ENCODE measurements at places on chromosomes 13 and 19. TPM values are rescaled to one million over a fixed set of nuclear protein-coding genes. Genes with fewer than 3 reads are reported as not detected.
A peak's percentile ranks its signal among the peaks of the same experiment; 100 is the strongest.

DNA sequence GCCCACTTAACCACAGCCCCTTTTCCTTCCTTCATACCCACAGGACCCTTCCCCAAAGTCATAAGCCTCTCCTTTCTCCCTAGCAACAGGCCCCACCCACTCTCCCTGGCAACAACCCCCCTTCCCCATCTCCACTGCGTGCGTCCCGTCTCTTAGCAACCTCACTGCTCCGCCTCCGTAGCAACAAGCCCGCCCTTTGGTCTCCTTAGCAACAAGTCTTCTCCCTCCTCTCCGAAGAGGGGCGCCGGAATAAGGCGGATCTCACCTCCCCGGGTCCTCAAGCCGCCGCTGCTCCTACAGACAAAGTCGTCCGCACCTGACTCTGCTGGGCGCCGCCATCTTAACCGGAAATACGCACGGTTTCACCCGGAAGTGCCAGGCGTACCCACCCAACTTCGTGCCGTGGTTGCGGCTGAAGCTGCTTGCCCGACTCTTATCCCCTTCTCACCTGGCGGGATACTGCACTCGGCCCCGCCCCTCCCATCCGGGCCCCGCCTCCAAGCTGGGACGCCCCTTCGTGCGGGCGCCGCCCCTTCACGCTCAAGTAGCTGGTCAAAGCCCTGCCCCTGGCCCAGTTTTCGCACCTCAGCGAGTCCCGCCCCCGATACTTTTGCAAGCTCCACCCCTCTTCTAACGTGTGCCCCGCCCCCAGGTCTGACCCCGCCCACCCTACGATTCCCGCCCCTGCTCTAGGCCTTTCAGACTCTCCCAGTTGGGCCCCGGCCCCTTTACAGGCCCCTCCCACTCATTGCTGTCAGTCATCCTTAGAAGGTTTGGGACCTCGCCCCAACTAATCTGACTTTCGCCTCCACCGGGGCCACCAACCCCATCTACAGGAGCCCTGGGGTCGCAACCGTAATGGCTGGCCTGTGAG is at the start of gene HSPBP1:
Gene HSPBP1 (minus strand): TSS at position 341 of the 874 bp plus-strand sequence. CDS start 502 bp downstream, outside the sequence.
- DNase-seq: peak; percentile 99

DNA sequence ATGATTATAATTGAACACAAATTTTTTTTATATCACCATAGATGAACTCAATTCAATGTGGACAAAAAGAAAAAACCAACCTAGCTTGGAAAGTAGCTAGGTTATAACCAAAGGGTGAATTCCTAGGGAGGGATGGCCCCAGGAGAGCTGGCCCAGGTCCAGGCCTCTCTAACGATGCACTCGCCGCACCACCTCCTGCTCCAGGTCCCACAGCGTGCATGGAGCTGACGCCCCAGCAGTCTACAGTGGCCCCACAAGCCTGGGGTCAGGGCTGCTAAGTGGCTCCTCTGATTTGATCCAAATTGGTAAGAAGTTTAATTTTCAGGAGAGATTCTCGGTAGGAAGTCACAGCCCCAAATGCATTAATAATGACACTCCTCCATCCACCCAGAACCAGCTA is 48.8 kb downstream of the TSHZ3 start:
- DNase-seq: no peak

ZNF878 gene
- total RNA-seq: 0.91 TPM

PNMA8B gene
- 0.22 TPM for total RNA-seq

DNA sequence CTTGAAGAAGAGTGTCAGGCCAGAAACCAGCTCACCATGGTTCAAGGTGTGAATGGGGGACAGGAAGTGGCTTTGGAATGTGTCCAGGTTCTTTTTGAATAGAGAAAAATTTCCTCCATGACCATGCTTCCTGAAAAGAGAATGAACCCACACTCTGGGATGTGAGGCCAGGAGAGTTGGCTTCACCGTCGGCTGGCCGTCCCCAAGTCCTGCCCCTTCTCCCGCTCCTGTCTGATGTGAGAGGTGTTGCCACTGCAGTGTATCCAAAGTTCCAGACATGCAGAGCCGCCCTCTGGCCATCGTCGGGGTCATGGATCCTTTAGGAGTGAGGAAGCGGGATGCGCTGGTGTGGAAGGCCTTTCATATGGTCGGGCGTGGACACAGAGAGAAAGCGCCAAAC is 101.2 kb downstream of the COL4A2 start:
- no peak for DNase-seq

GRCh38 chr13:23654111-23655110 is 84.2 kb downstream of the TNFRSF19 start:
- no peak for DNase-seq

CYP2A7 gene
- total RNA-seq: not detected

DNA sequence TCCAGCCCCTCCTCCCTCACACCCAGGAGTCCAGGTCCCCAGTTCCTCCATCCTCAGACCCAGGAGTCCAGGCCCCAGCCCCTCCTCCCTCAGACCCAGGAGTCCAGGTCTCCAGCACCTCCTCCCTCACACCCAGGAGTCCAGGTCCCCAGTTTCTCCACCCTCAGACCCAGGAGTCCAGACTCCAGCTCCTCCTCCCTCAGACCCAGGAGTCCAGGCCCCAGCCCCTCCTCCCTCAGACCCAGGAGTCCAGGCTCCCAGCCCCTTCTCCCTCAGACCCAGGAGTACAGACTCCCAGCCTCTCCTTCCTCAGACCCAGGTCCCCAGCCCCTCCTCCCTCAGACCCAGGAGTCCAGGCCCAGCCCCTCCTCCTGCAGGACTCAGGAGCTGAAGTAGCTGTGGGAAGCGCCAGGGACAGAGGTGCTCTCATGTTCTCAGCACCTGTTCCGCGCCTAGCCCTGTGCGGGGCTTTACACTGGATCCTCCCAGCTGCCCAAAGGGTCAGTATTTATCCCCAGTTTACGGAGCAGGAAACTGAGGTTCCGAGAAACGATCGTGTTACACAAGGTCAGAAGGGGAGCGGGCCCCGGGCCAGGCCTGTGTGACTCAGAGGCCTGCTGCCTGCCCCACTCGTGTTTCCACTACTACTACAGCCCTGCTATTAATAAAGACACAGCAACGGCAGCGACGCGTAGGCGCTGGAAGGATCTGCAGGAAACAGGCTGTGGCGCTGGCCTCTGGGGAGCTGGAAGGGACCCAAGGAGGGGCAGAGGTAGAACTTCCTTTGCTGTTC is 1.7 kb upstream of the SBK3 start:
- DNase-seq: no peak

Data from activated naive CD8-positive, alpha-beta T cell treated with anti-CD3 and anti-CD28 coated beads, Interleukin-2, amount 10 ng/mL, durations not matched to agents 7 days and 5 days (primary cell).